ENCODE measurements at places on chromosomes 16 and 17.

DNA sequence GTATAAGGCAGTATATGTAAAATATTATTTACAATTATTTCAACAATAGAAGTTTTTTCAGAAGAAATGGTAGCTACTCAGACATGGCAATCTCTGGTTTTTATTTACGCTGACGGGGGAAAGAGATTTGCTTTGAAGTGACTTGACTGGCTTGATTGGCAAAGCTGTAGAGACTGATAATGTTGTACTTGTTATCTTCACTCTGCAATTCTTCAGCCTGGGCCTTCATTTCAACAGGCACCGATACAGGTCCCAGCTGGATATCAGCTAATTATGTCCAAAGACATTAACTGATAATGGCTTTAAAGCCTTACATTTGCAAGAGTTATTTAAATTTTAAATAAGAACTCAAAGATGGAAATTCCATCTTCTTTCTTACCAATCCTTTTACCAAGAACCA lies 151.4 kb upstream of the HS3ST3A1 start:
- no peak for DNase-seq

- DNase-seq, result no peak
Measured at GRCh38 chr17:34917381-34917780, 43.9 kb downstream of the CCT6B start.

DNA sequence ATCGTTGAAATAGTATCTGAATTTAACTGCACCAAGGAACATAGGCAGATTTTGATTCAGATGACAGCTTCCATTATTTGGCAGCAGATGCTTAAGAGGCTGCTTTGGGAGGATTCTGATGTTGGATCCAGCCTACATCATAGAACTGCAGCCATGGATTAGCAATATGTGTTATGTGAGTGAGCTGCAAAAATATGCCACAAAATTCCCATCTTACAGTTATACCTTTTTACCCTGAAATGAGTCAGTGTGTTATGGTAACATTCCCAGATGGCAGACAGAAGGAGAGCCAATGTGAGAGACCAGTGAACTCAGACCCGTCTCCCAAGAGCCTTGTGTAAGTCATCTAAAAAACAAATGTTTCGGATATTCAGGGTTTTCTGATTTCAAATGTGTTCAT lies 206.1 kb downstream of the CDH13 start:
- DNase-seq, result no peak

GRCh38 chr17:33447090-33447489 lies 154.0 kb upstream of the ASIC2 start:
- no peak for DNase-seq

- DNase-seq, result no peak
Measured at GRCh38 chr17:16515933-16516332, 23.9 kb upstream of the LRRC75A start.

GRCh38 chr16:20883554-20884239 lies 16.5 kb downstream of the DCUN1D3 start:
- no peak for DNase-seq

DNA sequence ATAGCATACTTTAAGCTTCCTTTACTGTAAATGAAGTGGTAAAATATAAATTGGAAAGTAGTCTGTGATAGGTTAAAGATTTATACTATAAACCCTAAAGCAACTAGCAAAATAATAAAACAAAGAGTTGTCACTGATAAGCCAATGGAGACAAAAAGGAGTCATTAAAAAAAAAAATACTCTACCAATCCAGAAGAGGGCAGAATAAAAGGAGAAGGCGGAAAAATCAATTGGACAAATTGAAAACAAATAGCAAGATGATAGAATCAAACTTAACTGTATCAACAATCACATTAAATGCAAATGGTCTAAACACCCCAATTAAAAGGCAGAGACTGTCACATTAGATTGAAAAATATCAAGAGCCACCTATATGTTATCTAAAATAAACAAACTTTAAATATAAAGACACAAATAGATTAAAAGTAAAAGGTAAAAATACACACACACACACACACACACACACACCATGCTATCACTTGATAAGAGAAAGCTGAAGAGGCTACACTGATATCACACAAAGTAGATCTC lies 71.8 kb downstream of the CACNG1 start:
- DNase-seq, result no peak

DNA sequence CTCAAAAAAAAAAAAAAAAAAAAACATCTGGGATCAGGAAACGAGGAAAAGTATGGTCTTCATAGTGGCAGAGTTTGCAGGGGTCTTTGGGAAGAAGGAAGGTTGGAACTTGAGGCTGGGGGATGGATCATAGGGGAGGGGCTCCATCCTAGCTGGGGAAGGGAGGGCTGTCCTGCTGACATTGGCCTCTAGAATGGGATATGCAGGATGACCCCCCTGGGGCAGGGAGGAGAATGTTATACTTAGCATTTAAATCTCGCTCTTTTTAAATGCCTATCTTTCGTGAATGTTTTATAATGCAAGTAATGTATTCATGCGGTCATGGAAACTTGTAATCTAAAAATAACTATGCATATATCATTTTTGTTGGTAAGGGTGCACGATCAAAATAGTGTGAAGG lies 33.2 kb downstream of the TMEM235 start:
- DNase-seq, result no peak

Data from retina (tissue), 1 donor.